ENCODE measurements at places on chromosomes 12 and 14.

DNA sequence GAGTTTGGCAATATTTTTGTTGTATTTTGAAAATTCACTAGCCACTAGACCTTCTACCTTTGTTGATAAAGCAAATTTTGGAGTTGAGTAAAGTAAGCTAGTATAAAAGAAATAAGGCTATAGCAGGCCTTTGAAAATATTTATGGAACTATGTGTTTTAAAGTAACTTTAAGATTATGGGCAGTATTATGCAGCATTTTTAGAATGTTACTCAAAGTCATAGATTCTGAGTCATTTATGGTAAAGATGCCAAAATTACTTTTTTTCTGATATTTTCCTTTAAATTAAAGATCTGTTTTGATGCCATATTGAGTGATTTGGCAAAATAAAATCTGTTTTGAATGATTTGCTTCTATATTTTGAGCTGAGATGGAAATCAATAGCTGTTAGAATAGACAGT is 57.2 kb downstream of the SYNE2 start:
- no peak for DNase-seq

DNA sequence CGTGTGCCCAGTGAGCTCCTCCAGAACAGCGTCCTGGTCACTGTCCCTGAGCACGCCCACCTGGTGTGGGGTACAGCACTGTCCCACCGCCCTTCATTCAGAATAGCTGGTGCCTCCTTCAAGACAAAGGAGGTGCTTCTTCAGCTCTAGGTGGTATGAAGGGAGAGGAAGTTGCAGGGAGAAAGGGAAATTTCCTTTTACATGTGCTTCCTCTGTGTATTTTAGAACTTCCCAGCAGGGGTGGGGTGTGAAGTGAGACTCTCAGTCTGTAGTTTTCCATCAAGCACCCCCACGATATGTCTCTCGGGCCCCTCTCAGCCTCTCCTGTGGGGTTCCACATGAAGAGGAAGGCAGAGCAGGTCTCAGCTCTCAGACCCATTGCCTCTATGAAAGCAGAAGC is 1.2 kb upstream of the SLC6A12 start:
- no peak for DNase-seq

DNA sequence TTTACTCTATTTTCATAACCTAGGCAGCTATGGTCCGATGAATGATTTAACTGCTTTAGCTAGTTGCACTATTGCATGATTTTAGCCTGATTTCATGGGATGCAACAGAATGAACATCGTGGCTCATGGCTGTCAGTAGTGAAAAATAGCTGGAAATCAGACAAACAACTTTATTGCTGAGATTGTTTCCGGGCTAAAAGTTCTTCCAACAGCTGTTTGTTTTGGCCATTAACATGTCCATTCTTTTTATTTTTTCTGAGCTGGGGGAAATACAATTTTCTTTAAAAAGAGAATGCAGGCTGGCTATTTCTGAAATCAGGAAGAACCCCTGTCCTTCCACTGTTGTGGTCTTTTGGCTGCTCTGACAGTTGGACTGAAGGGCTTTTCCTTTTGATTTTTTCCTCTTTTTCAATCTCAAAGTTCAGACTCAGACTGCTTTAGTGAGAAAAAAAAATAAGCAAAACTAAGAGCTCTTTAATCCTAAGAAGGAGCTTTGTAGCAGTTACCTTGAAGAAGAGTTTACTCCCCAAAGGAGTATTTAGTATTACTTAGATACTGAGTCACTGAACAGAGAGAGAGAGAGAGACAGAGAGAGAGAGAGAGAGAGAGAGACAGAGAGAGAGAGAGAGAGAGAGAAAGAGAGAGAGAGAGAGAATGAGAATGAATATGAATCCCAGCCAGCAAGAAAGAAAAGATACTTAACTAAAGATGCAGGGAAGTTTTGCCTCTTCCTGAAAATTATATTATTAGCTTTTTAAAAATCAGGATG is at the start of gene NAV3:
TSS of gene NAV3 (plus strand) at position 312 of the 769 bp plus-strand sequence. CDS start 568 bp downstream, outside the sequence.
- no peak for DNase-seq

GRCh38 chr12:42810006-42810405 is 220.5 kb upstream of the PRICKLE1 start:
- no peak for DNase-seq

GRCh38 chr14:66078006-66078405 is 408.2 kb upstream of the CCDC196 start:
- DNase-seq: no peak

DNA sequence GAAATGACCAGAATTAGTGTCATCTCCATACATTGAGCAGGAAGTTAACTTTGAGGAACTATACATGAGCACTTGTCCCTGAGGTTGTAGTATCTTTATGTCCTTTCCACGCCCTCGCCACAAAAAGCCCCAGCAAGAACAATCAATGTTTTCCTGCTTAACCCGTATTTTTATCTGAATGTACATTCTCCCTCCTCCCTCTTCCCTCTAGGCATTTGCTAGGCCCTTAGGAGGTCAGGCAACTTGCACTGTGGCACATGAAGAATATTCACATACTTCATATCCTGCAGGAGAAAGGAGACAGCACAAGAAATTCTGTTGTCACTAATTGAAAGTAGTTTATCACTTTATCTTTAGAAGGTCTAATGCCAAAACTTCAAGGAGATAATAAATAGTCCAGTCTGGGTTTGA is 18.1 kb upstream of the DUSP6 start:
- no peak for DNase-seq

- no peak for DNase-seq
These were observed 66.1 kb downstream of the SMOC1 start for GRCh38 chr14:69945347-69945746.

- no peak for DNase-seq
These were observed 200.1 kb downstream of the DAD1 start for GRCh38 chr14:22388669-22389595.

Data from stimulated activated CD4-positive, alpha-beta T cell treated with anti-CD3 and anti-CD28 coated beads, Interleukin-4, amount 100 ng/mL, for 48 hours (primary cell).